ENCODE measurements at places on chromosomes 1 and 21. TPM values are rescaled to one million over a fixed set of nuclear protein-coding genes. Genes with fewer than 3 reads are reported as not detected.

The TFF1 gene
- total RNA-seq = not detected

The TRIM17 gene
- 0.33 TPM for total RNA-seq

The KLHDC8A gene
- not detected for total RNA-seq

The CFAP74 gene
- total RNA-seq = not detected

The CD48 gene
- under 0.01 TPM for total RNA-seq

The SMIM1 gene
- total RNA-seq = 0.55 TPM

The OR6K3 gene
- total RNA-seq = not detected

The ACTL8 gene
- total RNA-seq = 0.12 TPM

The MUTYH gene
- 16.2 TPM for total RNA-seq

The IL24 gene
- 2.9 TPM for total RNA-seq

The CA6 gene
- total RNA-seq = not detected

The ALX3 gene
- total RNA-seq = not detected

The PRXL2B gene
- total RNA-seq = 11.7 TPM

The C1orf185 gene
- total RNA-seq = not detected

The RGS16 gene
- total RNA-seq = 0.22 TPM

The RHD gene
- total RNA-seq = not detected

The PDPN gene
- total RNA-seq = 1.5 TPM

The DNMT3L gene
- total RNA-seq = not detected

The LHX8 gene
- total RNA-seq = not detected

The FAM72C gene
- 0.25 TPM for total RNA-seq

The PLA2G2D gene
- not detected for total RNA-seq

The FMO5 gene
- total RNA-seq = 0.77 TPM

The RGS7 gene
- 0.62 TPM for total RNA-seq

The CYP4Z1 gene
- total RNA-seq = not detected

The FAM163A gene
- total RNA-seq = not detected

The TTC22 gene
- not detected for total RNA-seq

The RGSL1 gene
- total RNA-seq = not detected

The YTHDF2 gene
- total RNA-seq = 63.7 TPM

The WDR4 gene
- total RNA-seq = 19.9 TPM

The HNRNPCL2 gene
- total RNA-seq = not detected

The FCAMR gene
- not detected for total RNA-seq

The KIF26B gene
- total RNA-seq = 24.1 TPM

The KCNE1 gene
- 0.12 TPM for total RNA-seq

The AADACL3 gene
- total RNA-seq = not detected

The CASQ1 gene
- total RNA-seq = not detected

The B3GALT5 gene
- 1.1 TPM for total RNA-seq

The CLCA4 gene
- total RNA-seq = not detected

The MRPL39 gene
- 24.6 TPM for total RNA-seq

The NPHS2 gene
- not detected for total RNA-seq

The UBE2U gene
- total RNA-seq = not detected

The TSPEAR gene
- not detected for total RNA-seq

The LCE6A gene
- total RNA-seq = not detected

The OR2T29 gene
- total RNA-seq = not detected

The ENTREP3 gene
- total RNA-seq = 9.6 TPM

The CELA3B gene
- not detected for total RNA-seq

The GJB3 gene
- under 0.01 TPM for total RNA-seq

The TLCD4 gene
- total RNA-seq = 0.75 TPM

The ERO1B gene
- 3.1 TPM for total RNA-seq

The TBX15 gene
- not detected for total RNA-seq

The PAPPA2 gene
- total RNA-seq = 9.4 TPM

The BLACAT1 gene
- total RNA-seq = 0.22 TPM

The KRTAP12-1 gene
- total RNA-seq = not detected

The MKNK1 gene
- 21.4 TPM for total RNA-seq

The DISP1 gene
- total RNA-seq = 4.2 TPM
